H9 (cell line): ENCODE measurements at places on chromosomes 2 and 18.

GRCh38 chr2:163800951-163801381 lies 65.2 kb upstream of the FIGN start:
- no peak for DNase-seq

GRCh38 chr18:35510076-35510651 lies 12.4 kb upstream of the INO80C start:
- DNase-seq = no peak

DNA sequence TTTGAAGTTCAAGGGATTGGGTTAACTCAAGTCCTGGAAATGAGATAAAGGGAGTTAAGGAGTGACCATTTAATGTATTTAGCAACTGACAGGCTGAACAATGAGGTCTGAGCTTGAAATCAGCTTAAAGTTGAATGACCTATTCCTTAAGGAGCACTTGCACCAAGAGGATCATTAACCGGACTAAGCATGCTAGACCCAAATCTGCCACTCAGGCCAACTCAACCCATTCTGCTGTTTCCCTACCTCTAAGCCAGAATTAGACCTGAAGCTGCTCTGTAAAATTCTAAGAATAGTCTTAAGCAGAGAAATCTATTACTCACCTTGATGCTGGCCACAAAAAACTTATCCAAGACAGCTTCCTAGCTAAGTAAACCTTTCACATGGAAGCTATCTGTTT lies 59.8 kb downstream of the SPRED2 start:
- no peak for DNase-seq

DNA sequence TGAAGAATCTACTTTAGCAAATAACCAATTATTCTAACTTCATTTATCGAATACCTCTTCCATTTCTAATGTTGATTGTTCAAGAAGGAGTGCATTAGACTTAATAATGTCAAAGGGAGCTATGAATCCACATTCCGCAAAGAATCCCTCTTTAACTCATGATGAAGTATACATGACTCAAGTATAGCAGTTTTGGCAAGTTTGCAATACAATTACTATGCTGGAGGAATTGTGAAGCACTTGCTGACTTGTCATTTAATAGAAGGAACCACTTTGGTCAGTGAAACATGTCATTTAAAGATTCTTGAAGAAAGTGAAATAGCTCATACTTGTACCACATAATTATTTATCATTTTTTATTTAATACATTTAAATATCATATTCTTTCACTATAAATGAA lies 125.1 kb downstream of the SLC39A10 start:
- DNase-seq = no peak

GRCh38 chr2:5983511-5984272 lies 291.5 kb downstream of the SOX11 start:
- no peak for DNase-seq

DNA sequence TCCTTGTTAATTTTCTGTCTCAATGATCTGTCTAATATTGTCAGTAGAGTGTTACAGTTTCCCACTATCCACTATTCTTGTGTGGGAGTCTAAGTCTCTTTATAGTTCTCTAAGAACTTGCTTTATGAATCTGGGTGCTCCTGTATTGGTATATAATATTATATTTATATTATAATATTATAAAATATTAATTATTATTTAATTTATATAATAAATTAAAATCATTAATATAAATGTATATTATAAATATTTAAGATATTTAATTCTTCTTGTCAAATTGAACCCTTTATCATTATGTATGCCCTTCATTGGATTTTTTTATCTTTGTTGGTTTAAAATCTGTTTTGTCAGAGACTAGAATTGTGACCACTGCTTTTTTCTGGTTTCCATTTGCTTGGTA lies 1950.2 kb upstream of the LRRTM1 start:
- no peak for DNase-seq

- DNase-seq = no peak
Measured at GRCh38 chr2:222866358-222866960, 5.6 kb downstream of the ACSL3 start.

DNA sequence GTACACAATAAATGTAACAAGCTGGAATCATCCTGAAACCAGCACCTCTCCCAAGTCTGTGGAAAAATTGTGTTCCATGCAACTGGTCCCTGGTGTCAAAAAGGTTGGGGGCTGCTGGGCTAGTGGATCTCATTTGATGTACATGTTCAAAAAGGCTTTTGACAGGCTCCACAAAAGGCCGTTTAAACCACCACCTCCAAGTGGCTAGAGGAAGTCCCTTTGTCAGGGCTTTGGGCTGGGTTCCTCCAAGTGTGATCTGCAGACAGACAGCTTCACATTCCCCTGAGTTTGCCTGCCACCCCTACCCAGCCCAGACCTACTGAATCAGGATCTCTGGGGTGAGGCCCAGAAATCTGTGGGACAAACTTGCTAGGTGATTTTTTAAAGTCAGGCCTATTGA lies 84.7 kb downstream of the TGFA start:
- peak; percentile 5 for DNase-seq

GRCh38 chr2:241469746-241470145 lies 38.6 kb downstream of the STK25 start:
- no peak for DNase-seq

DNA sequence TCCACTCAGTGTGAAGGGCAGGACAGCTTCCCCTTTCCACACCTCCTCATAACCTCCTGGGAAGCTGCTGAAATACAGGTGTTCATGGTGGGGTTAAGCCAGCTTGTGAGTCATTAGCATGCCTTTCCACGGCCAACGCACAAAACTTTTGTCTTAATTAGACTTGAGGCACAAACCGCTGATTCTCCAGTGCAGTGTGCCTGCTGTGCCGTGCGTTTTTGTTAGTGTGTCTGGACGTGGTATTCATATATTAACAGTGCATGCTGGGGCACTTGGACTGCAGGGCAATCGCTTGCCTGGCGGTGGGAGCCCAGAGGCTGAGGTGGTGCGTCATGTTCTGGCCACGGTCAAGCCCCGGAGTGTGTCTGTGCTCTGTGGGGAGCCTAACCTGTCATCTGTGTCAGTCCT lies 156.2 kb downstream of the SH3RF3 start:
- DNase-seq = no peak

GRCh38 chr2:119283873-119284331 lies 60.3 kb downstream of the STEAP3 start:
- DNase-seq = no peak

GRCh38 chr2:121074293-121074932 lies 210.6 kb downstream of the TFCP2L1 start:
- peak; percentile 70 for DNase-seq

DNA sequence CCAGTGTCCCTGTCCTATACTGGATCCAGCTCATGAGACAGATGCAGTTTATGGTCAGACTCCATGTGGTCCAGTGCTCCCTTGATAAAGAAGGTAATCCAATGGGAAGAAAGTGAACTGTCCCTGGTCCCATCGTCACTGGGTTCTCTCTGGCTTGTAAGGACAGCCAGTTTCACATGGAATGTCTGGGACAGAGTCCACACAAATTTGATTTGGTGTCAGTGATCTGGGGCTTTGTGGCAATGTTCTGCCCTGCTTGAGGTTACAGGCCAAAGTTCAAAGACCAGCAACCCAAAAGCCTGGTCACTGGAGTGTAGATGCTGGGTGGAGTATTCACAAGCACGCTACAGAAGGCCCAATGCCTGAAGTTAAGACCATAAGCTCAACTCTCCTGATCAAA lies 22.2 kb upstream of the FHL2 start:
- no peak for DNase-seq

- DNase-seq = no peak
Measured at GRCh38 chr2:24147364-24147763, 24.1 kb downstream of the FAM228B start.

DNA sequence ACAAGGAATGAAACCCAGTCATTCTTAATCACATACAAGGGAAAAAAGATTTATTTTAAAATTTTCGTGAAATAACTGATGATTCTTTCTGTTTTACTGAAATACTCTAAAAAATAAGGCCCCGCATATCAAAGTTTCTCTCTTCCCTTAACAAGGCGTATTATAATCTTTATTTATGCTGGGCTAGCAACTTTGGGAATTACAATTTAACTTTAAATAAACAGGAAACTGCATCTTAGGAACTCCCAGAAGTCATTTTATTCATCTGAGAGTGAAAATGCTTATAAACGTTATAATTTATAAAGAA lies 166.7 kb downstream of the TCF4 start:
- DNase-seq = no peak

- no peak for DNase-seq
Measured at GRCh38 chr2:206614811-206615210, 27.5 kb upstream of the FAM237A start.

DNA sequence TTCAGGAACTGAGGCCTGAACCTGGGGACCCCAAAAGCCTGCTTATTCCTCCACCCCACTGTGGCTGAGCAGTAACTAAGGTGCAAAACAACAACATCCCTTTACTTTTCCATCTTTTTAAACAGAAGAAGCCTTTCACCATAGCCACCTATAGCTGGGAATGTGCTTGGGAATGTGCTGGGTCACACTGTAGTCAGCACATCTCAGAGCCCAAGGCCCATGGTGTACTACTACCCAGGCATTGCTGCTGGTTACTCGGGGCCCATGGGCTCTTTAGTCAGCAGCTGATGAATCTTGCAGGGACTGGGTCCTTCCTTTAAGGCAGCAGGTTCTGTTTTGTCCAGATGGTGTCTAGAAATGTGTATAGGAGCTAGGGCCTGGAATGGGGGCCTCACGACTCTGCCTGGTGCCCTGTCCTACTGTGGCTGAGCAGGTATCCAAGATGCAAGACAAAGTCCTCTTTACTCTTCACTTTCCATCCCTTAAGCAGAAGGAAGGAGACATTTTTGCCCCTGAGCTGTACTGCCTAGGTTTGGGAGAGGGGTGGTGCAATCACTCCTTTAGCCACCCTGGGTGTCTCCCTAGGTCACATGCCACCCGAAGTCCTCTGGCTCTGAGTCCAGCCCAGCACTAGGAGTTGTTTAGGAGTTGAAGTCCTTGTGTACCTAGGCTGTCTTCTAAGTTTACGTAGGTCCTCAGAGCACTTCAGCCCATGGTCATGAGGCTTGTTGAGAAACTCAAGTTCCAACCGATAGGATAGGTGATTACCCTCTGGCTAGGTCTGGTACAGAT lies 70.1 kb downstream of the OXER1 start:
- DNase-seq = no peak

DNA sequence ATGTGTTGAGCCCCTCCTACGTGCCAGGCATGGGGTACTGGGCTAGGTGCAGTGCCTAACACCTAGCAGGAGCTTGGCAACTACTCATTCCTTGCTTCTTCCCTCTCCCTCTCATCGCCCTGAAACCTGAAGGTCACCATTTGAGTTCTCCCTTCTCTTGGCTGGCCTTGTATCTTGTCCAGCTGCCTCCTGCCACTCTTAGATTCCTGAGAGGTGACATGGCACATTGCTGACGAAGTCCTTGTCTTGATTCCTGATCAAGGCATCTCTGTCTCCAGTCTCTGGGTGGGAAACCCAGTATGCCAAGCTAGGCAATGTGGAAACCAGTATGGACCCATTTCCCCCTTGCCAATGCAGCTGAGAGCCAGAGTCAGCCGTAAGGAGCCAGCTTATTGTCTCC lies 9.0 kb upstream of the EFR3B start:
- no peak for DNase-seq
